ENCODE measurements at places on chromosomes 3 and 15. TPM values are rescaled to one million over a fixed set of nuclear protein-coding genes. Genes with fewer than 3 reads are reported as not detected.
A peak's percentile ranks its signal among the peaks of the same experiment; 100 is the strongest.

DNA sequence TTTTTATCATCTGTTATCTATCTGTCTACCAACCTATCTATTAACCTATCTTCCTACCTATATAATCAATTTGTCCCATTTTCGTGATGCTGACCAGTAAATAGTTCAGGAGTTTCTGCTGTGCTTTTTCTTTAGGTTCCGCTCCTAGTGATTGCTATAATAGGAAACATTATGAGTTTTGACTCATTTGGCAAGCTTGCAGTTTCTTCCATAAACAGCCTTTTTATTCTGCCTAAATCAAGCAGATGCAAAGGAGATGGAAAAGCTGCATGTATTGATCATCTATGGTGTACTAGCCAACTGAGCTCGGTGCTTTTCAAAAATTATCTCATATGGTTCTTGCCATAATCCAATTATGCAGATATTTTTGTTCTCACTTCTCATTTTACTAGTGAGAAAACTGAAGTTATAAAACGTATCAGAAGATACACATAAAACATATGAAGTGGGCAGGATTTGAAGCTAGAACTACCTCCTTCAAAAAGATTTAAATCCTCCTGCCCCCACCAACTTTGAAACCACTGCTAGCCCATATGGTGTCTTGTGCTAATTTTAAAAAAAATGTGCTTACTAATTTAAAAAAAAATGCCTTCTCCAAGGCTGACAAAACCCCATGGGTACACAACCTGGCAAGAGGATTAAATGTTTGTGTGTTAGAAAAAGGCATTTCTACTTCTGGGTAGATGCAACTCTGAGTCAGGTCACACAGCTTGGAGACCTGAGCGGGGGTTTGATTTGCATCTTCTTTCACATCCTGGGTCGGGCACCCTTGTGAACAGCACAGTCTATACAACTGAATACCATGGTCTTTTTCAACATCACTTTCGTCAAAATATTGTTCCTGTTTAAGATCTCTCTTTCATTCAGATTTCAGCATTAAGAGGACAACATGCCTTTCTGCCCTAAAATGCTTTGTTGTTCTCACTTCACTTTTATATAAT, 267.0 kb downstream of the CHL1 start:
- DNase-seq = no peak

- no peak for DNase-seq
Observed at GRCh38 chr3:108474581-108474980, 35.8 kb downstream of the MYH15 start.

DNA sequence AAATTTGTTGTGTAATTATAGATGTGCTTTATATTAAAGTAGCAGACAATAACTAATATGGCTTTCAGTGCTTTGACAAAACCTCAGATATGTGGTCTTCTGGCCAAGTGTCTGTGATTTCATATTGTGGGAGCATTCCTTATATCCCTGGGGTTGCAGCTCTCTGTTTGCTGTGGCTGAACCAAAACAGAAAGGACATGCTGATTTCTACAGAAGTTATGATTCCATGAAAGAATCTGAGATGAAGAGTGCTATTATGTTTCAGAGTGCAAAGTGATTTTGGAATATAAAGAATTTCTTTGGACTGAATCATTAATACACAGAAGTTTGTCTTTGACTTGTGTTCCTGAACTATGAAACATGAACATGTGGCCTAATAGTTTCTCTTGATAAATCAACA, 36.5 kb downstream of the CDV3 start:
- DNase-seq = no peak

DNA sequence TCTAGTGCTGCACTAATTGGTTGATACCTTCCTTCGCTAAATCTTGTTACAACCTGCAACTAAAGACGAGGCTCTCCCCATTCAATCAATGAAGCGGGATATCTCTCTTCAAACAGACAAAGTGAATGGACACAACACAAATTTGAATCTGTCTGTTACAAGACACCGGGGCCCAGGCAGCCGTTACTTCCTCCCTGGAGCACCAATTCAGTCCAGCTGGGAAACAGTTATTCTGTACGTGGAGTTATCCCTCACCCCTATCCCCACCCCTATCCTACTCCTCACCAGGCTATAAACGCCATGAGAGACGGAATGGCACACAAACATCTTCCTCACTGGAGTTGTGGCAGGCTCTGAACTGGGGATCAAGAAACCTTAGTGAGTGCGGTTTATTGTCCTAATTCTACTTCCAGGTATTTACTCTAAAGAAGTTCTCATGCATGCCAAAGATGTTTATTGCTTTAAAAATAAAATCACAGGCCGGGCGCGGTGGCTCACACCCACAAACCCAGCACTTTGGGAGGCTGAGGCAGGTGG, 181.8 kb downstream of the FOXP1 start:
- DNase-seq = no peak

- peak; percentile 80 for DNase-seq
Observed at GRCh38 chr3:197186887-197187588, 111.4 kb downstream of the DLG1 start.

GRCh38 chr15:55387027-55387426, 21.1 kb downstream of the CCPG1 start:
- no peak for DNase-seq

RTF1 gene
- 25.9 TPM for total RNA-seq

Measured in dermis blood vessel endothelial cell (primary cell).